Small intestine (tissue), 16 donors: ENCODE measurements at places on chromosomes 6 and 20. TPM values are rescaled to one million over a fixed set of nuclear protein-coding genes. Genes with fewer than 3 reads are reported as not detected.

DNA sequence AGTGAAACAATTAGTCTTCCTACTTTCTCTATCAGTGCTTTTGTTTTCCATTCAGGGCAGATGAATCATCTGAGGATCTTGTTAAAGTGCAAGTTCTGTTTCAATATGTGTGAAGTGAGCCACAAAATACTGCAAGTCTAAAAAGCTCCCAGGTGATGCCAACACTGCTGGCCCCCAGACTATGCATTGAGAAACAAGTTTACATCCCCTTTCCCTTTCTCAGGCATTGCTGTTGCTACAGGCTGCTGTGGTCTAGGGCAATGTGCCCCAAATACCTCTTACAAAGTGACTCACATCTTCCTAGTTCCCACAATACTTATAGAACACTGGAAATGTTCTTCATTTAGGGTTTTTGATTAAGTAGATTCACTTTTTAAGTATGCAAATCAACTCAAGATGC lies 31.8 kb downstream of the ABRACL start:
- no peaks in the 10 kb centered on the region for H3K36me3 ChIP-seq
- DNase-seq, result no peak
- H3K4me1 ChIP-seq, result no peaks in the 10 kb centered on the region
- H3K27ac ChIP-seq, result no peak overlapping the region
- H3K4me3 ChIP-seq, result no peak overlapping the region
- peaks cover 3% of the 10 kb centered on the region for H3K27me3 ChIP-seq

DNA sequence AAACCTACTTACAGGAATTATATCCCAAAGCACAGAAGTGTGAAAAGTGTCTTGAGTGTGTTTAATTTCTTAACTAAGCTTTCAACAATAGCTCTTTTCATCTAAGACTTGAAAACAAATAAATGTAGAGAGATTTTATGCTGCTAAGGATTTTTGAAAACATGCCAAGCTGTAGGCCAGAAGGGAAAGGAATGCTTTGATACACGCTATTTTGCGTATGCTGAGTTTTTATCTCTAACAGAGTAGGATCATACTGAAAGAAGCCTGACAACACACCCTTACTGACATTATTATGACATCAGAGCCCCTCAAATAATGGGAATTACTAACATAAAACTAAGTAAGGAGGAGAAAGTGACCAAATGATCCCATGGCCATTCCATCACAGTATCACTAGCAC lies 265.5 kb downstream of the KHDC1L start:
- H3K4me1 ChIP-seq, result no peaks in the 10 kb centered on the region
- no peak for DNase-seq
- H3K27ac ChIP-seq, result no peak overlapping the region
- no peak overlapping the region for H3K4me3 ChIP-seq

DNA sequence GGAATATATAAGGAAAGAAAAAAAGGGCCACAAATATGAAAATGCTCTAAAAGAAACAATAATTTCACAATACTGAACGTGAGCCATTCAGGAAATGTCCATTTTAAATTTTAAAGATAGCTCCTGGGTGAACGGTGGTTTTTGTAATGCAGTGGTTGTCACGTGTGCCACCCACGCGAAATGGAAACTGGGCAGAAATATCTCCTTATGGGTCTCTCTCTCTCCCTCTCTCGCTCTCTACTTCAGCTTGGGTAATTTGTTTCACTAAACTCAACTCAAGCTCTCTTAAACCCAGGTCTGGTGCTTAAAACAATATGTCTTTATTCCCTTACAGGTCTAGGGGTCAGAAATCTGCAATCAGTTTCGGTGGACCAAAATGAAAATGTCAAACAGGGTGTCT lies 150.8 kb downstream of the OR2B2 start:
- no peak overlapping the region for H3K4me3 ChIP-seq
- no peaks in the 10 kb centered on the region for H3K4me1 ChIP-seq

DNA sequence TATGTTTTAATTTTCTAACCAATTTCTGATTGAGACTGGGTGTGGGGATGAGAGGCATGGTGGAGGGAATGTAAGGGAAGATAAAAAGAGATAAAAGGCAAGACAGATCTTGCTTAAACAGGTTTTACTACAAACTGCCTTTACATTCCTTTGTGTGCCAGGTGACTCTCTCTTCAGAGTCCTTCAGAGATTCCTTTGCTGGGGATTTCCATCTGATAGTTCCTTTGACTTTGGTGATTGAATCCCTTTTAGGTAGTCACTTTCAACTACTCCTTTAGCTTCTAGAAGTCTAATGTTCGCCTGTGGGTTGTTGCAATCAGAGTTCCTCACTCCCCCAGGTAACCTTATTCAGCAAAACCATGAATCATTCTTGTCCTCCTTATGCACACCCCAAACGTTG lies 283.3 kb upstream of the MANEA start:
- no peak overlapping the region for H3K4me3 ChIP-seq
- H3K4me1 ChIP-seq, result no peaks in the 10 kb centered on the region
- no peaks in the 10 kb centered on the region for H3K36me3 ChIP-seq
- no peak overlapping the region for H3K27ac ChIP-seq
- no peaks in the 10 kb centered on the region for H3K27me3 ChIP-seq

DNA sequence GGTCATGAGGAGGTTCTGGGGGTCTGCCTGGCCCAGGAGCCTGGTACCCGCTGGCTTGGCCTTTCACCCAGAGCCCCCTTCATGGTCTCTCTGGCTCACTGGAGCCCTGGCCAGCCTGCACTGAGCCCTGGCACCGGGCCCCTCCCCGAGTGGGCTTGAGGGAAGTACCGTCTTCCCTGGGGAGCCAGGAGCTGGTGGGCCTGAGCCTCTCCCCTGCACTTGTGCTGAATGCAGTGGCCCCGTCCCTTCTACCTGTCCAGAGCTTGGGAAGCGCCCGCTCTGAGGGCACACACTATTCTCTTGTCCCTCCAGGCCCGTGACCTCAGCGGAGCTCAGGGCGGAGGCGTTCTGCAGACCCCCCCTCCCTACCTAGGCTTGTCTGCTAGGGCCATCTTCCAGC lies 62.2 kb downstream of the TCP11 start:
- no peak overlapping the region for H3K27ac ChIP-seq
- no peak overlapping the region for H3K4me3 ChIP-seq
- H3K36me3 ChIP-seq, result peaks cover 95% of the 10 kb centered on the region
- H3K27me3 ChIP-seq, result no peaks in the 10 kb centered on the region

Gene HSPA12B
- polyA plus RNA-seq, result 9.7 TPM

Gene MTFR2
- polyA plus RNA-seq, result 6.5 TPM
